COLO829 (cell line): ENCODE measurements at places on chromosomes 16 and 17.

DNA sequence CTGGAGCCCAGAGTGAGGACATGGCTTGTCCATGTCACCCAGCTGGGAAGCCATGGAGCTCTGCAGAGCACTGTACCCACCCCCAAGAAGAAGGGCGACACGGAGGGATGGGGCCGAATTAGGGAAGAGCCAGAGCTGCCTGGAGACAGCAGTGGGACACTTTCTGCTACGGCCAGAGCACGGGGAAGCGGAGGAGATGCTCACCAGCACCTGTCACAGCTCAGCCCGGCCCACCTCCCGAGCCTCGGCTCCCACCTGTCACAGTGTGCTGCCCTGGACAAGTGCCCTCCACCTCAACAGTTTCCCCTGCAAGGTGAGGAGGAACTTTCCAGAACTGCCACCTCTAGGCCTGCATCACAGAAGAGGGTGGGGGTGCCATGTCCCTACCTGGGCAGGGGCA is 36.4 kb downstream of the PEMT start:
- DNase-seq = no peak

GRCh38 chr17:80051681-80052080 is 15.2 kb downstream of the CCDC40 start:
- DNase-seq = no peak

GRCh38 chr16:67312719-67313118 is 13.8 kb downstream of the KCTD19 start:
- no peak for DNase-seq

DNA sequence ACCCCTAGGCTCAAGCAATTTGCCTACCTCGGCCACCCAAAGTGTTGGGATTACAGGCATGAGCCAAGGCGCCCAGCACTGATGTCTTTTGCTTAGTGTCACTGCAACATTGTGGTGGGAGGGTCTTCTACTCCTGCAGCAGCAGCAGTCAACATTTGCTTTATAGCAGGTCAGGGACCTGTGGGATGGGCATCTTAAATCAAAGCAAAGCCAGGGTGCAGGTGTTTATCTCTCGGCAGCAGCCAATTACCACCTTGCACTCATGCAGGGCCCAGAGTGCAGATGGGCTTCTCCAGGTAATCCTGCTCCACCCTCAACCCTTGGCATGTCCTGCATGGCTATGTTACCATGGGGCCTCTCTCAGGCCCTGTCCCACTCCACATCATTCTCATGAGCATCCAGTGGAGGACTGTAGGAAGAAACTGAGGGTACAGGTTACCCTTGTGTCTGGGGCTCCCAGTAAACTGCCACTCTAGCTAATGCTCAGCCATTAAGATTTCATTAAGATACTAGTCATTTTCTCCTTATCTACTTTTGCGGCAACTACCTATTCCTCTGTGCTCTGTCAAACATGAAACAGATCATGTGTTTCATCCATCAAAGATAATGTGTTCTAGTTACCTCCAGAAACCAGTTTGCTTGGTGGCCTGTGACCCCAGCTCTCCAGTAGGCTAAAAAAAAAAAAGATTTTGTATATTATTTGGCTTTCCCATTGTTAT is 16.8 kb downstream of the ADGRG5 start:
- no peak for DNase-seq

- DNase-seq = no peak
Measured at GRCh38 chr16:50611995-50612848, 64.0 kb downstream of the NKD1 start.

- no peak for DNase-seq
Measured at GRCh38 chr17:416293-417206, 63.9 kb upstream of the RPH3AL start.

DNA sequence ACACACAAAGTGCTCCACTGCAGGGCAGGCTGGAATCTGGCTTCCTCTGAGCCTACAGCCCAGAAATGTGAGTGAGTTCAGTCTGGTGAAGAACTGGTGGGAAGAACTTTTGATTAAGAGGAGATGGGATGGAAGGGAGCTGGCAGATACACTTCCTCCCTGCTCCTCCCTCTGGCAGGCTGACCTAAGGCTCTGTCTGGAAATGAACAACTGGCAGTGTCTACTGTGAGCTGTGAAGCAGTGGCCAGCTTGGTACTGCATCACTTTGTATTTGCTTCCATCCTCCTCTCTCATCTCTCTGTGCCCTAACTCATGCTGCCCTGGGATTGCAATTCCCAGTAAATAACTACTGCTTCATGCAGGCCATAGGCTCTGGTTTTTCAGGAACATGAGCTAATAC is 45.6 kb downstream of the MAF start:
- DNase-seq = no peak

- DNase-seq = no peak
Measured at GRCh38 chr16:81321039-81321438, 6.3 kb downstream of the GAN start.

DNA sequence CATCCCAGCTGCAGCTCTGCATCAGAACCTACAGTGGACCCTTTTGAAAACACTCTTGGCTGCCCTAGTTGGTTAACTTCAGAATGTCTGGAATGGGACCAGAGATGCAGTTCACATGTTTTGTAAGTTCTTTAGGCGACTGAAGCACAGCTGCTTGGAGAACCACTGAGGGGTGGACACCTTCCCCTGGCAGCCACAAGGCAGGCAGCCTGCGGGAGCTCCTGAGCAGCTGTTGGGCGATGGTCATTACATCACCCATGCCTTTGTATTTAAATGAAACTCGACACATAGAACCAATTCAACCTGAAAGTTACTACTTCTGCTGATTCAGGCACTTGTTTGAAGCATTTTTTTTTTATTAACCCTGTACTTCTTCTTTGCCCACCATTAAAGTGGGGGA is 151.5 kb downstream of the LGALS9B start:
- no peak for DNase-seq

DNA sequence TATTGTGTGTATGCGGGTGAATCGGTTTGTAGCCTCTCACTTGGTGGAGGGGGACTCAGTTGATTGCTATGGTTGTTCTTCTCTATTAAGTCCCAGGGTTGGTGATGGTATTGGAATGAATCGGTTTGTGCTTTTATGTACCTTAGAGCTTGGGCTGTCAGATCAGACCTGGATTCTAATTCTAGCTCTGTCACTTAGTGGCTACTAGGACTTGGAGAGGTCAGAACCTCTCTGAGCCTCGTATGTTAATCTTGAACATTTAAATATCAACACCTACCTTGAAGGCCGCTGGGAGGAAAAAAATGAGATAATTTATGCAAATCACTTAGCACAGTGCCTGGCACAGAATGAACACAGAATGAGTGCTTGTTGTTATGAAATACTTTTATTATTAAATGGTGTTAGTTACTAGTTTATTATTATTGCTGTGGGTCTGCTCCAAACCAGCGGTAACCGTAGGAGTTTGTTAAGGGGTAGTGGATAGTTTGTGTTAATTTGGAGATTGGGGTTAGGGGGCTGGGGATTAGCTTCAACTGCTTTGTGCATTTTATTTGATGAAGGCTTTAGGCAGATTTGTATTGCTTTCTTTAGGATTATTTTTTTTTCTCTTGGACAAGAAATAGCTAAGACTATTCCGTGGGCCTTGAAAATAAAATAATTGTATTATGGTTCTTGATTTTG is 3.5 kb downstream of the KDM6B start:
- no peak for DNase-seq
